ENCODE measurements at places on chromosomes 16 and 17. TPM values are rescaled to one million over a fixed set of nuclear protein-coding genes. Genes with fewer than 3 reads are reported as not detected.

The KCNJ18 gene
- not detected for total RNA-seq

The MCRIP2 gene
- 42.3 TPM for total RNA-seq

The TENT4B gene
- 11.8 TPM for total RNA-seq

The HS3ST4 gene
- total RNA-seq, result not detected

The NLK gene
- 10.5 TPM for total RNA-seq

The WNK4 gene
- total RNA-seq, result 1.8 TPM

The KRT33B gene
- total RNA-seq, result 0.05 TPM

The KRT40 gene
- total RNA-seq, result not detected

Data from A549 treated with CpdA at 1 μM for 4 hours (cell line).